ENCODE measurements at places on chromosomes 6 and 20.
A peak's percentile ranks its signal among the peaks of the same experiment; 100 is the strongest.

GRCh38 chr20:316316-317068 lies 8.9 kb upstream of the SOX12 start:
- no peak for DNase-seq

DNA sequence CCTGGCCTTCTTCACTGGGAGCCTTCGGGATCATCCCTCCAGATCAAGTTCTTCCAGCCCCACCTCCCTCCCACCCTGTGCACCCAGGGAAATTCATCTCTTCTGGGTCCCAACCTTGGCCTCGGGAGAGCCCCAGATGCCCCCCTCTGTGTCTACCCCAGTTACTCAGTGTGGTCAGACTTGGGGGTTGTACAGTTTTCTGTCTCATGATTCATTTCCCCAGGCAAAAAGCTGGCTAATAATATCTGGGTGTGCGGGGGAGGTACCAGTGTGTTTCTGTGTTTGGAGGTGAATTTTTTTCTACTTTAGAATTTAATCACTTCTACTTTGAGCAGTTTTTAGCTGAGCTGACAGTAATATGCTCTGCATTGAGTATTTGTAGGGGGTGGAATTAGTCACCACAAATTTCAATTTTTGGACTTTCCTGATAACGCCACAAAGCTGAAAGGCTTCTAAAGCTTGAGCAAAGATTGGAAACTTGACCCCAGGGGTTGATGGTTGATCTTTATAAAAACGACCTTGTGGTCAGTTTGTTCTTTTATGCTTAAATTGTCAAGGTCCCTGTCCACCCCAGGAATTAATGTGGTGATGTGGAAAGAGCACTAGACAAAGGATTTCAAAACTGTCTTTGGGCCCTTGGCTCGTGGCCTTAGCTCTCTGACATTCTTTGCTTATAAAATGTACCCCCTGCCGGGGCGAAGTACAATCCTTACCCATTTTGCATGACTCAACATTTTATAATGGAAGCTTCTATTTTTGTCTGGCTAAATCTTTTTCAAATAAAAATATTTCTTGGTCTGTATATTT lies 284.7 kb upstream of the TAB2 start:
- no peak for DNase-seq

- no peak for DNase-seq
Observed at GRCh38 chr6:40900791-40901190, 138.2 kb downstream of the UNC5CL start.

GRCh38 chr6:82257088-82257774 lies 9.7 kb upstream of the IBTK start:
- DNase-seq = no peak

GRCh38 chr6:134429861-134430380 lies 112.0 kb upstream of the SGK1 start:
- DNase-seq = no peak

DNA sequence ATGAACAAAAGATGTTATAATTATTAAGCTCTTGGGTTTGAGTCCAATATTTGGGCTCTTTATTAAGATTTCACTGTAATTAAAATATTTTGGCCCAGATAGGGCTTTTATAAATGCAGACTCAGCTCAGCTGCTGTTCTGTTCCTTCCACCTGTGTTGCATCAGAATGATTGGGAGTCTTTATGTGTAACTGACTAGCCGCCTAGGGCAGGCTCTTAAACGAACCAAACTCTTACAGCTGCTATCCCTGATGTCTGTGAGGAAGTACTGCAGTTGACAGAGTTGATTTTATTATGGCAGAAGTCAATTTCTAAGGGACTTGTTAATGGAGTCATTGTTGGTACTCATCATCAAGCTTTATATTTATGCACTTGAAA lies 144.7 kb downstream of the MYO6 start:
- no peak for DNase-seq

GRCh38 chr20:50449738-50450492 lies 60.3 kb upstream of the PTPN1 start:
- no peak for DNase-seq

DNA sequence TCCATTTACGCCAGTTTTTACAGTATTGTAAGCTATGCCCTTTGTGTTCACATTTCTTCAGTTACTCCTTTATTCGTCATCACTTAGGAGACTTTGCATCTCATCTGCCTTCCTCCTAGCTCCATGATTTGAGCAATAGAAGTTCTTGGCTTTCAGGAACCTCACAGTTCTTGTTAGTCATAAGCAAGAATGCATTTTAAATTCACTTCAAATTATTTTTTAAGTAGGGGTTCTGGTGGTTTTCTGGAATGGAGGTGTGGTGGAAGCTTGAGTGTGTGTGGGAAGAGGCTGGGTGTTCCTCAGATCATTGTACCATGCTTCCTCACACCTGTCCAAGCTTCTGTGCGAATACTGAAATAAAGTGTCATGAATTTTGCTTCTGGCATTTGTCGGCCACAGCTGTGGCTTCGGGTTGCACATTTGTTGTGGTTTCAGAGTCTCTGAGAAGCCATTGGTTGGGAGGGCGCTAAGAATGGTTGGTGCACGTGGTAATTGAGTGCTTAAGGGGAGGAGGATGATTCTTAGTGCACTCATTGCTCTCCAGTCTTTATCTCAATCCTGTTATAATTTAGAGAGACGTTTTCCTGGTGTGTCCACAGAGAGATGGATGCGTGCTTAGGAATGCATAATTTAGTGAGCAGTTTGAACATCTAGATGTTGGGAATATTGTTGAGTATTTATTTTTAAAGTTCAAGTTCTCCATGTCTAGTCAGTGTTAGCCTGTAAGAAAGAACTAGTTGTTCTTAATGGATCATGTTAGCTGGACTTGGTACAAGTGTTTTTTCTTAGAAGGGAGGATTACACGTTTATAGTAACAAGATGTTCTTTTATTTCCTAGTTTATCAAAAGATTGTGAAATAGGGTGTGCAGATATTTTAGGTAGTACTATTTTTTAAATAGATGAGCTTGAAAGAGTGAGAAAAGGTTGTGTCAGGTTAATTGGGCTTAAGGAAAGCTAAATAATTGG lies 31.9 kb downstream of the FOXO3 start:
- DNase-seq = peak; percentile 70

- no peak for DNase-seq
Observed at GRCh38 chr6:41475164-41475563, 71.0 kb upstream of the FOXP4 start.

GRCh38 chr6:2578767-2579166 lies 172.0 kb downstream of the MYLK4 start:
- DNase-seq = no peak

- DNase-seq = no peak
Observed at GRCh38 chr6:5956939-5957338, 49.8 kb downstream of the NRN1 start.

DNA sequence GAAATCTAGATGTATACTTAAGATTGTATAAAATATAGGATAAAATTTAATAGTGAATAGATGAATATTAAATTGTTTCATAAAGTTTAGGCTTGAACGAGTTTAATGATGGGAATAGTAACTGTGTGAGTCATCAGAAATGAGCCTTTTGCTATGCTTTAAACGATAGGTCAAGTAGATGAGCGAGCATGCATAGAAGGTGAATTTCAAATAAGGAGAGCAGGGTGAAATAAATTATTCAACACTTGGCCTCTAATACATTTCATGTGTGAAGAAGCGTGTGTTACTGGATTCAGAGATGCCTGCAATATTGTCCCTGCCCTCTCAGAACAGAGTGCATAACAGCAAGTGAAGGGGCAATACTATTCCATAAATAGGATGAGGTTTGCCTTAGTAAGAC lies 74.4 kb upstream of the EYA4 start:
- no peak for DNase-seq

DNA sequence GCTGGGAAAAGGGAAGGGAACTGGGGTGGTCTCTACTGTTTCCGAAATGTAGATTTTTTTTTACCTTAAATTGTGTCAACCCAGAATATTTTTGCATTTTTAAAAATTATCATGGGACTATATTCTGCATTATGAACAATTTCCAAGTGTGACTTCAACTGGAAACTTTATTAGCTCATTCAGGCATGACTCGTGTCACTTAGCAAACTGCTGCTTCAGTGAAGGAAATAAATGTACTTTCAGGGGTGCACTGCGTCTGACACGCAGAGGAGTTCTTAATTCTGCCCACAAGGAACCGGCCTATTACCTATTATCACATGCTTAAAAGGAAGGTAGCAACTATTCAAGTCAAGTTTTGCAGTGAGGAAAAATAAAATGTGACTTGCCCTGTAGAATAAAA lies 291.3 kb upstream of the PRDM1 start:
- DNase-seq = no peak

DNA sequence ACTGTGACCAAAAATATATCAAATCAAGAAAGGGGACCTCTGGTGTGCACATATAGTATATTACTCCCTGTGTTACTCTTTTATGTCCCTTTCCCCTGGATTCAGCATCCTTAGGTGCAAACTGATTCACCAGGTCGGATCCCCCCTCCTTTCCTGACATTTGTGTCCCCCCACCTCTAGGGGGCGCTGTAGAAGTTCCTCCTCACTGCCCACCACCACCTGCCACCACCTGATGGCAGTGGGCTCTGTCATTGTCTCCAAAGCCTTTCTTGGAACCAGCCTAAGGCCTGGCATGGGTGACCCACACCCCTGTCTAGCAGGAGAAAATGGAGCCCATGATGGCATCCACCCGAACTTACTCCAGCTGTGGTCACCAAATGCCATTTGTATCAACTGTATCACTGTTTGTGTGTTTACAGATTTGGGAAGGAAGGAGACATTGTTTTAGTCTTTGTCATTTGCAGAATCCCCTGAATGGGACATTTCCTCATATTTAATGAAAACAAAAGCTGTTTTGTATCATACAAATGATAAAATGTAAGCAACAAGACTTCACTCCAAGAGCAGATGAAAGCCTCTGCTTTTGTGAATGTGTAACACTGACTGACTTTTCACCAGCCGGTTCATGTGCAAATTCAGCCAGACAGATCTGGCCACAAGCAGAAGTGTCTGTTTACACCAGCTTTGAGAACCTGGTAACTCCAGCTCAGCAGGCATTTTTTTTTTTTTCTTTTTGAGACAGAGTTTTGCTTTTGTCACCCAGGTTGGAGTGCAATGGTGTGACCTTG lies 66.2 kb downstream of the ARMC2 start:
- DNase-seq = no peak

DNA sequence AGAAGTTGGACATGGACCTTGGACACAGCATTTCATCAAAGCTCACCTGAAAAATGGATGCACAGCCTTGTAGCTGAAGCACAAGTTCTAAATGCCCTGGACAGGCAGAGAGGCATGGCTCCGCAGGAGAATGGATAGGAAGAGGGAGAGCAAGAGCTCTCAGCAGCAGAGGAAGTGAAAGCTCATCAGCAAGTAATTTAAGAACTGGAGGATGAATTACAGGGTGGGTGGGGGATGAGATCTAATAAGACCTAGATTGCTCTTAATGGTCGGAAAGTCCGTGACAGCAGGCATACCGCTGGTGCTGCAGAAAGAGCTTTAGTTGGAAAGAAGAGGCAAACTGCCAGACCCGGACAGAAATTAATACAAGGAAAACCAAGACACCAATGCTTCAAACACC lies 37.3 kb upstream of the SAYSD1 start:
- no peak for DNase-seq

DNA sequence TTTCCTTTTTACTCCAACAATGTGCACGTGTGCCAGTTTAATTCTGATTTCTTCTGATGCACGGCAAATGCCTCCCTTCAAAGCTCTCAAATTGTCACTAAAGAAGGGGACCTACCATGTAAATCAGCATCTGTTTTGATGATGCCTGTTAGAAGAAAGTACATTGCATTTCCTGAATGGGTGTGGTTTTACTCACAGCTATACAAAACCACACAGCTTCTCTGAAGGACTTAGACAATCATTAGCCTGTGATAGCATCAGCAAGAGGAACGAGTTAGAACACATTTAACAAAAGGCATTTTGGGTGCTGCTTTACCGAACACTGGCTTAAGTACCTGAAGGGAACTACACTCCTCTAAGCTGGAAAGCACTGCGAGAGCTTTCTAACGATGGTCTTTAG lies 109.4 kb downstream of the ATXN1 start:
- DNase-seq = no peak

- no peak for DNase-seq
Observed at GRCh38 chr6:69343851-69344250, 453.0 kb downstream of the LMBRD1 start.

GRCh38 chr20:23034721-23035671 lies at the start of gene SSTR4:
TSS of gene SSTR4 (plus strand) at chr20:23035312. CDS start at chr20:23035484, 172 bp downstream.
- no peak for DNase-seq

DNA sequence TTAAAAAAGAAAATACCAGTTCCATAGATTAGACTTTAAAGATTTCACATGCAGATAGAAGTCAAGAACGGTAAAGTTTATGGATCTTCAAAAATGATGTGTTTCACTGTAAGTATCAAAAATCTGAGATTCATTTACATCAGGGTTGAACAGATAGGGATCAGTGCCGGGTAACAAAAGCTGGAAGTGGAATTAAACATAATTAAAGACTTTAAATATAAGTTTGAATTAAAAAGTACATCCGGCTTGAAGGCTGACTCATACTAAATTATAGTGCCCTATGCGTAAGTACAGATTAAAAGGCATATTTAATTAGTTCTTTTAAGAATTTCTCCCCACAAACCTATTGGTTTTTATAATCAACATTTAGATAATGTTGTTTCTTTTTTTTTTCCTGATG lies 312.7 kb downstream of the PRL start:
- no peak for DNase-seq

- no peak for DNase-seq
Observed at GRCh38 chr20:31260326-31260932, 3.0 kb downstream of the DEFB115 start.

DNA sequence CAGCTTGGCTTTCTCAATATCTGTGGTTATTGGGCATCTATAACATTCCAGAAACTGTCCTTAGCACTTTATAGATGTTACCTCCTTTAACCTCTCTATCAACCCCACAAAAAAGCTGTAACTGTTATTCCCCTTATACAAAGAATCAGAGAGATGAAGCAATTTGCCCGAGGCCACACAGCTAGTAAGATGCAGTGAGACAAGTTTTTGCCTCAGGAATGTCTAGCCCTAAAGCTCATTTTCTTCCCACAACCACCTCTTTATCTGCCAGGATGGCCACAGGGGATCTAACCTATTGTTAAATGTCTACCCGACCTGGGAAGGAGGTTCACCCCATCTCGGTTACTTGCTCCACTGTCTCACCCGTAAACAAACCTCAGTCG lies 31.9 kb upstream of the TCP11 start:
- no peak for DNase-seq

- no peak for DNase-seq
Observed at GRCh38 chr20:52622081-52622480, 350.1 kb upstream of the TSHZ2 start.

- no peak for DNase-seq
Observed at GRCh38 chr20:52213995-52214394, 22.4 kb upstream of the ZFP64 start.

- DNase-seq = no peak
Observed at GRCh38 chr20:38935285-38935684, 9.1 kb downstream of the FAM83D start.

Measured in transverse colon (tissue), 4 donors.